ENCODE measurements at places on chromosomes 3 and 15. TPM values are rescaled to one million over a fixed set of nuclear protein-coding genes. Genes with fewer than 3 reads are reported as not detected.
A peak's percentile ranks its signal among the peaks of the same experiment; 100 is the strongest.

The KLHL24 gene
- total RNA-seq = 44.9 TPM

The ZPLD1 gene
- not detected for total RNA-seq

The HHATL gene
- total RNA-seq = not detected

The TEX55 gene
- not detected for total RNA-seq

The CHD2 gene
- 61.2 TPM for total RNA-seq

The P2RY13 gene
- not detected for total RNA-seq

- no peak overlapping the region for H3K4me3 ChIP-seq
- H3K27ac ChIP-seq = no peak overlapping the region
- peaks cover 12% of the 10 kb centered on the region for H3K4me1 ChIP-seq
Measured at GRCh38 chr3:157276801-157277200, 116.9 kb upstream of the CCNL1 start.

DNA sequence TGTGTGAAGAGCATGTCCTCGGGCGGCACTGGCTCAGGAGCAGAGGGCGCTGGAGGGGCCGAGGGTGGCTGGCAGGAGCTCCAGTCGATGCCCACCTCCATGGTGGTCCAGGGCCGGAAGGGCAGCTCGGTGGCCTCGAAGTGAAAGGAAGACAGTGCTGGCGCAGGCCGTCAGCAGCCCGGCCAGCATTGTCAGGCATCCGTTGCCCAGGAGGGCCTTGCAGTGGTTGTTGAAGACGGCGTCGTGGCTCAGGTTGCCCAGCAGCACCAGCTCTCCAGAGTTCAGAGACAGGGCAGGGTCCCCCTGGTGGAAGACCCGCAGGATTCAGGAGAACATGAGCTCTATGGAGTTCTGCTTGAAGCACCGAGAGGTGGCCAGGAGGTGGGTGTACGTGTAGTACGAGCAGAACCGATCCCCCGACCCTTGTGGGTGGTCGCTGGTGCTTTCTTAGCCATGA, 16.5 kb upstream of the SIAH2 start:
- no peak overlapping the region for H3K4me3 ChIP-seq
- peak; percentile 88 for DNase-seq
- no peaks in the 10 kb centered on the region for H3K36me3 ChIP-seq
- no peak overlapping the region for H3K27ac ChIP-seq

DNA sequence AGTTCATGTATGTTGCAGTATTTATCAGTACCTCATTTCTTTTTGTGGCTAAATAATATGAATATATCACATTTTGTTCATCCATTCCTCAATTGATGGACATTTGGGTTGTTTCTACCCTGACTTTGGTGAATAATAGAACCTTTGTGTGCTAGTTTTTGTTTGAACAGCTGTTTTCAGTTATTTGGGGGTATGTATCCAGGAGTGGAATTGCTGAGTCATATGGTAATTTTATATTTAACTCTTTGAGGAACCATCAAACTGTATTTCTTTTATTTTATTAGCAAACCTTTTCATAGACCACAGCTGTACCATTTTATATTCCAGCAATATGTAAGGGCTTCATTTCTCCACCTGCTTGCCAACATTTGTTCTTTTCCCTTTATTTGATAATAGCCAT, 38.4 kb upstream of the RBM5 start:
- DNase-seq = no peak
- H3K4me1 ChIP-seq = peaks cover 13% of the 10 kb centered on the region
- H3K27ac ChIP-seq = peak overlapping the region; percentile 33
- H3K27me3 ChIP-seq = no peaks in the 10 kb centered on the region
- peaks cover 22% of the 10 kb centered on the region for H3K36me3 ChIP-seq

DNA sequence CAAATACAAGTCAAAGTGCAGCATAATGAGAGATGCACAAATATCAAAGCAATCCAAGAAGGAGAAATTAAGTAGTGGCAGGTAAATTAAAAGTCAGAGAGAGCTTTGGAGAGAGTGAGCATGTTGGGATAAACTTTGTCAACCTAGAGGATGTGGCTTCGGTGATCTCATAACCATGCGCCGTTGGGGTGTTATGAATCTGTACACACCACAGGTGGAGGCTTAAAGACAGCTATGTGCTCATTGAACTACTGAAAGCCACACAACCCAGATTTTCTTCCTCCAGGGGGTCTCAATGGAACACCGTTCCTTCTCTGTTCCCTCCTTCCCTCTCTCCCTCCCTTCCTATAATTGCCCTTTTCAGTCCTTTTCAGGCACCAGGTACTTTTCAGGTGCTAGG, 52.0 kb downstream of the SUCNR1 start:
- no peaks in the 10 kb centered on the region for H3K27me3 ChIP-seq
- peaks cover 45% of the 10 kb centered on the region for H3K4me1 ChIP-seq
- no peaks in the 10 kb centered on the region for H3K36me3 ChIP-seq
- peak overlapping the region; percentile 6 for H3K27ac ChIP-seq
- DNase-seq = no peak
- H3K4me3 ChIP-seq = no peak overlapping the region

GRCh38 chr15:83830381-83830780, 176.5 kb downstream of the ADAMTSL3 start:
- DNase-seq = no peak
- H3K27me3 ChIP-seq = no peaks in the 10 kb centered on the region
- H3K36me3 ChIP-seq = no peaks in the 10 kb centered on the region
- no peak overlapping the region for H3K4me3 ChIP-seq
- no peak overlapping the region for H3K27ac ChIP-seq

GRCh38 chr3:112143689-112144088, 10.6 kb upstream of the GCSAM start:
- no peak overlapping the region for H3K4me3 ChIP-seq
- DNase-seq = no peak
- no peaks in the 10 kb centered on the region for H3K4me1 ChIP-seq
- H3K36me3 ChIP-seq = peaks cover 7% of the 10 kb centered on the region

- no peak overlapping the region for H3K27ac ChIP-seq
- peaks cover 5% of the 10 kb centered on the region for H3K27me3 ChIP-seq
- no peak for DNase-seq
- no peaks in the 10 kb centered on the region for H3K4me1 ChIP-seq
- H3K4me3 ChIP-seq = no peak overlapping the region
Measured at GRCh38 chr3:30984855-30985749, 90.6 kb upstream of the GADL1 start.

- H3K4me3 ChIP-seq = peak overlapping the region; percentile 51
- peaks cover 2% of the 10 kb centered on the region for H3K36me3 ChIP-seq
- peaks cover 48% of the 10 kb centered on the region for H3K4me1 ChIP-seq
- H3K27ac ChIP-seq = peak overlapping the region; percentile 98
- no peaks in the 10 kb centered on the region for H3K27me3 ChIP-seq
- DNase-seq = no peak
Measured at GRCh38 chr3:45666757-45667431, 22.3 kb upstream of the SACM1L start.

DNA sequence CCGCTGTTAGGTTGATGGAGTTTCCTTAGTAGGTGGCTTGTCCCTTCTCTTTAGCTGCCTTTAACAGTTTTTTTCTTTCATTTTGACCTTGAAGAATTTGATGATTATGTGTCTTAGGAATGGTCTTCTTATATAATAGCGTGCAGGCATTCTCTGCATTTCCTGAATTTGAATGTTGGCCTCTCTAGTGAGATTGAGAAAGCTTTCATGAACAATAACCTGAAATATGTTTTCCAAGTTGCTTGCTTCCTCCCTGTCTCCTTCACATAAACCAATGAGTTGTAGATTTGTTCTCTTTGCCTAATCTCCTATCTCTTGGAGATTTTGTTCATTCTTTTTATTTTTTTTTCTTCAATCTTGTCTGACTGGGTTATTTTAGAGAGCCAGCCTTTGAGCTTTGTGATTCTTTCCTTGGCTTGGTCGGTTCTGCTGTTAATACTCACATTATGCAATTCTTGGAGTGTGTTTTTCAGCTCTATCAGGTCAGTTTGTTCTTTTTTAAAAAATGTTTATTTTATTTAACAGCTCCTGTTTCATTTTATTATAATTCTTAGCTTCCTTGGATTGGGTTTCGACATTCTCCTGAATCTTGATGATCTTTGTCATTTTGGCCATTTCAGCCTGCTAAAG, 627.9 kb downstream of the SI start:
- no peaks in the 10 kb centered on the region for H3K27me3 ChIP-seq
- no peak overlapping the region for H3K27ac ChIP-seq
- no peak overlapping the region for H3K4me3 ChIP-seq
- H3K4me1 ChIP-seq = peaks cover 15% of the 10 kb centered on the region
- H3K36me3 ChIP-seq = no peaks in the 10 kb centered on the region

- DNase-seq = no peak
- H3K36me3 ChIP-seq = peaks cover 28% of the 10 kb centered on the region
- no peak overlapping the region for H3K4me3 ChIP-seq
- no peaks in the 10 kb centered on the region for H3K27me3 ChIP-seq
Measured at GRCh38 chr15:55846116-55846707, 103.3 kb upstream of the PRTG start.

- H3K4me3 ChIP-seq = no peak overlapping the region
- peaks cover 2% of the 10 kb centered on the region for H3K27me3 ChIP-seq
- H3K36me3 ChIP-seq = no peaks in the 10 kb centered on the region
- no peak overlapping the region for H3K27ac ChIP-seq
- DNase-seq = no peak
- no peaks in the 10 kb centered on the region for H3K4me1 ChIP-seq
Measured at GRCh38 chr3:162122405-162122804, 625.8 kb downstream of the OTOL1 start.

DNA sequence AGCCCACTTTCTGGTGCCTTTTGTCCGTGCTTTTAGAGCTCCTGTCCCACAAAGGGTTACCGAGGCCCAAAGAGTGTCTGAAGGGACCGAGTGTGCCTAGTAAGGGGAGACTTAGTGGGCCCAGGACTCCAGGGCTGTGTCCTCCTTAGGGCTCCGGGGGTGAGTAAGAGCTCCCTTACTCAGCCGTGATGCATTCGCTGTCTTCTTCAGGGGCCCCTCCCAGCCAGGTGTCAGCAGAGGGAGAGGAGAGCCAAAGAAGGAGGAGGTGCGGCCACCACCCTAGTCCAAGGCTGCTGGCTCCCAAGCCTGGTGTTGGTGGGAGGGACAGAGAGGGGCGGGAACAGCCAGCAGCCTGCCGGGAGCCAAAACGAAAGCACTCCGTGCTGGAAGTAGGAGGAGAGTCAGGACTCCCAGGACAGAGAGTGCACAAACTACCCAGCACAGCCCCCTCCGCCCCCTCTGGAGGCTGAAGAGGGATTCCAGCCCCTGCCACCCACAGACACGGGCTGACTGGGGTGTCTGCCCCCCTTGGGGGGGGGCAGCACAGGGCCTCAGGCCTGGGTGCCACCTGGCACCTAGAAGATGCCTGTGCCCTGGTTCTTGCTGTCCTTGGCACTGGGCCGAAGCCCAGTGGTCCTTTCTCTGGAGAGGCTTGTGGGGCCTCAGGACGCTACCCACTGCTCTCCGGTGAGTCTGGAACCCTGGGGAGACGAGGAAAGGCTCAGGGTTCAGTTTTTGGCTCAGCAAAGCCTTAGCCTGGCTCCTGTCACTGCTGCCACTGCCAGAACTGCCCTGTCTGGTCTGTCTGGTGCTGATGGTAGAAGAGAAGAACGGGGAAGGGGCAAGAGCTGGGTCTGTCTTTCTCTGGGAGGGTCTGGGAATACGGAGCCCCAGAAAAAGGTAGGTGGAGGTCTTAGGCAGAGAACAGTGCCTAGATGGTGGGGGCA, at the start of gene IL17RC:
Gene IL17RC, plus strand, starts transcription at position 365 of the 947 bp plus-strand sequence. Its CDS starts 218 bp downstream, at position 583.
- H3K27ac ChIP-seq = peak within 1 kb of the TSS; percentile 85
- no peak for DNase-seq
- H3K4me3 ChIP-seq = peak within 1 kb of the TSS; percentile 76
- no peaks in the 10 kb centered on the region for H3K36me3 ChIP-seq
- H3K27me3 ChIP-seq = no peaks in the 10 kb centered on the region

DNA sequence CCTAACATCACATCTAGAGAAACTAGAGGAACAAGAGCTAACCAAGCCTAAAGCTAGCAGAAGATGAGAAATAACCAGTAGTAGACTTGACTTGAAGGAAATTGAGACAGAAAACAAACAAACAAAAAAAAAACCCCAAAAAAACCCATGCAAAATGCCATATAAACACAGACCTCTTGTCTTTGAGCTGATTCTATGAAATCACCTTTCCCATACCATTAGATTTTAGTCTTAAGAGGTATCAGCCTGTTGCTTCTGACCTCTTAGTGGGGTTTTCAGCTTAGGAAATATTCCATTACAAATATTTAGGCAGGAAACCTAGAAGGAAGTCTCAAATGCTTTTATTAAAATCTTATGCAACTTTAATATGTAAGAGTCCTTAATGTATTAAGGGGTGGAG, 23.9 kb upstream of the ST3GAL6 start:
- no peak overlapping the region for H3K27ac ChIP-seq
- peaks cover 2% of the 10 kb centered on the region for H3K36me3 ChIP-seq
- H3K4me1 ChIP-seq = no peaks in the 10 kb centered on the region
- H3K27me3 ChIP-seq = peaks cover 35% of the 10 kb centered on the region
- DNase-seq = no peak
- no peak overlapping the region for H3K4me3 ChIP-seq

- DNase-seq = no peak
- no peaks in the 10 kb centered on the region for H3K36me3 ChIP-seq
- H3K4me1 ChIP-seq = peaks cover 62% of the 10 kb centered on the region
- no peak overlapping the region for H3K4me3 ChIP-seq
Measured at GRCh38 chr3:127655641-127656040, 17.1 kb upstream of the ABTB1 start.

GRCh38 chr15:65376767-65377104, 1.1 kb downstream of the IGDCC3 start:
- no peak overlapping the region for H3K27ac ChIP-seq
- H3K27me3 ChIP-seq = peaks cover 33% of the 10 kb centered on the region
- peaks cover 16% of the 10 kb centered on the region for H3K4me1 ChIP-seq
- peak overlapping the region; percentile 77 for H3K4me3 ChIP-seq
- DNase-seq = peak; percentile 4

- no peak overlapping the region for H3K27ac ChIP-seq
- H3K4me1 ChIP-seq = no peaks in the 10 kb centered on the region
- H3K27me3 ChIP-seq = peaks cover 22% of the 10 kb centered on the region
- no peak for DNase-seq
Measured at GRCh38 chr3:102329561-102329960, 105.3 kb upstream of the ZPLD1 start.

- H3K27ac ChIP-seq = peak overlapping the region; percentile 54
- peaks cover 68% of the 10 kb centered on the region for H3K4me1 ChIP-seq
- DNase-seq = no peak
- no peak overlapping the region for H3K4me3 ChIP-seq
- H3K27me3 ChIP-seq = no peaks in the 10 kb centered on the region
Measured at GRCh38 chr3:71568207-71568606, 15.3 kb downstream of the FOXP1 start.

- H3K27ac ChIP-seq = peak overlapping the region; percentile 38
- H3K4me1 ChIP-seq = peaks cover 12% of the 10 kb centered on the region
Measured at GRCh38 chr3:153350420-153350819, 188.4 kb downstream of the RAP2B start.

- peaks cover 35% of the 10 kb centered on the region for H3K36me3 ChIP-seq
- no peak overlapping the region for H3K4me3 ChIP-seq
- H3K4me1 ChIP-seq = peaks cover 5% of the 10 kb centered on the region
Measured at GRCh38 chr3:33060609-33061337, 36.2 kb downstream of the GLB1 start.

DNA sequence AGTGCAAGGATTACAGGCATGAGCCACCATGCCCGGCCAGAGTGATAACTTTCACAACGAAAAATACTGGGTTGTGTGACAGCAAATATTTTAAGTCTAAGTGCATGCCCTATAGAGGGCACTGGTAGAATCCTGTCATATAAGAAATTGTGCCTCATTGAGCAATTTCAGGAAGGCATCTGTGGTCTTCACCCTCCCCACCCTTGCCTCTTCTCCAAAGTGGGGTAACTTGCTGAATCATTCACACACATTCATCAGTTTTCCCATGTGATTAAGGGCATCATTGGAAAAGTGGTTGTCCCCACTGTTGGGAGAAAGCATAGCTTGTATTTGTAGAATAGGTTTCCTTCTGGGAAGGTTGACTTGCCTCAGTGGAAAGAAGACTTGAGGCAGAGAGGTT, 9.2 kb downstream of the MITF start:
- no peak overlapping the region for H3K27ac ChIP-seq
- H3K27me3 ChIP-seq = no peaks in the 10 kb centered on the region
- H3K4me3 ChIP-seq = no peak overlapping the region
- H3K4me1 ChIP-seq = peaks cover 39% of the 10 kb centered on the region
- H3K36me3 ChIP-seq = no peaks in the 10 kb centered on the region
- DNase-seq = no peak
